ENCODE measurements at places on chromosomes 4 and X. TPM values are rescaled to one million over a fixed set of nuclear protein-coding genes. Genes with fewer than 3 reads are reported as not detected.

Gene RNF128
- total RNA-seq, result 1.1 TPM

Gene CSAG1
- total RNA-seq, result not detected

Gene CT45A2
- total RNA-seq, result not detected

Gene EDA2R
- 8.3 TPM for total RNA-seq

Gene SORBS2
- total RNA-seq, result 3.4 TPM

Gene P2RY4
- not detected for total RNA-seq

Gene UGT2A1
- total RNA-seq, result 0.13 TPM

Gene TXK
- 0.56 TPM for total RNA-seq

Gene AFF2
- total RNA-seq, result 0.40 TPM

Gene NDNF
- 0.25 TPM for total RNA-seq

Gene AADAT
- total RNA-seq, result 3.3 TPM

Gene LRP2BP
- 0.79 TPM for total RNA-seq

Gene ATP10D
- 37.6 TPM for total RNA-seq

Gene TMSB15A
- 6.3 TPM for total RNA-seq

Gene SHOX
- total RNA-seq, result not detected

Gene UGT2A3
- not detected for total RNA-seq

Gene GAGE12E
- total RNA-seq, result not detected

Gene POLN
- 2.2 TPM for total RNA-seq

Gene PABPC1L2B
- not detected for total RNA-seq

Gene GDPD2
- total RNA-seq, result not detected

Gene HSFX2
- total RNA-seq, result not detected

Gene MAMLD1
- 0.92 TPM for total RNA-seq

Gene TMEM255A
- not detected for total RNA-seq

Gene DSPP
- not detected for total RNA-seq

Gene SPATA18
- total RNA-seq, result 10.1 TPM

Gene MAP7D2
- not detected for total RNA-seq

Gene USP46
- total RNA-seq, result 12.9 TPM

Gene GPC3
- under 0.01 TPM for total RNA-seq

Gene TEX13D
- total RNA-seq, result not detected

Gene RBM46
- total RNA-seq, result under 0.01 TPM

Gene LIMCH1
- total RNA-seq, result 58.1 TPM

Gene EVC2
- total RNA-seq, result 9.2 TPM

Gene VGLL1
- not detected for total RNA-seq

Gene GPRIN3
- 0.19 TPM for total RNA-seq

Gene SAGE1
- not detected for total RNA-seq

Gene PAK3
- total RNA-seq, result 2.6 TPM

Gene ADH1B
- total RNA-seq, result 4,233 TPM

Gene CAPN6
- not detected for total RNA-seq

Gene TMEM150C
- total RNA-seq, result 0.53 TPM

Gene DGAT2L6
- total RNA-seq, result not detected

Gene PRDM8
- 0.87 TPM for total RNA-seq

Gene CNGA2
- not detected for total RNA-seq

Gene FGB
- not detected for total RNA-seq

Gene PLP1
- total RNA-seq, result not detected

Gene PRDM5
- total RNA-seq, result 13.1 TPM

Gene FAM156A
- 10.4 TPM for total RNA-seq

Gene TIGD4
- 0.13 TPM for total RNA-seq

Gene RBMXL3
- total RNA-seq, result not detected

Gene TRPC3
- under 0.01 TPM for total RNA-seq

Gene MAGEA1
- not detected for total RNA-seq

Gene TBC1D1
- 126 TPM for total RNA-seq

Gene CTAG1A
- total RNA-seq, result not detected

Gene NAP1L2
- total RNA-seq, result 1.2 TPM

Gene PPARGC1A
- total RNA-seq, result 1.5 TPM

Gene SCRG1
- 0.31 TPM for total RNA-seq
